ENCODE measurements at places on chromosomes 3 and 15.

DNA sequence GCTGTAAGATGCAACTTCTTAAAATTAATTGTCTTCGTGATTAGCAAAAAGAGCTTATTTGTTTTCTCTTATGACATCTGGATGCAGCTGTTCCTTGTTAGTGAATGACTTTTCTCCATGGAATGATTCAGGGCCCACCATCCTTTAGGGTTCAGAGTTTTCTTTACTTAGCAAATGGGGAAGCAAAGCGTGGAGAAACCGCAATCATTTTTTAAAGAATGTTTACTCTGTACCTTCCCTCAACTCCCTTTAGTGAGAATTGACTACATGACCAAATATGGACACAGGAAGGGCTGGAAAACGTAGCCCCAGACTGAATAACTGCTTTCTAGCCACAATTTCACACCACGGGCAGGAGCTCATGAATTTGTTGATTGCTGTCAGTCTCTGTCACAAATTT, 130.1 kb downstream of the EDEM1 start:
- no peak for DNase-seq

- DNase-seq: no peak
These were observed 61.0 kb downstream of the TPRA1 start for GRCh38 chr3:127529346-127530188.

DNA sequence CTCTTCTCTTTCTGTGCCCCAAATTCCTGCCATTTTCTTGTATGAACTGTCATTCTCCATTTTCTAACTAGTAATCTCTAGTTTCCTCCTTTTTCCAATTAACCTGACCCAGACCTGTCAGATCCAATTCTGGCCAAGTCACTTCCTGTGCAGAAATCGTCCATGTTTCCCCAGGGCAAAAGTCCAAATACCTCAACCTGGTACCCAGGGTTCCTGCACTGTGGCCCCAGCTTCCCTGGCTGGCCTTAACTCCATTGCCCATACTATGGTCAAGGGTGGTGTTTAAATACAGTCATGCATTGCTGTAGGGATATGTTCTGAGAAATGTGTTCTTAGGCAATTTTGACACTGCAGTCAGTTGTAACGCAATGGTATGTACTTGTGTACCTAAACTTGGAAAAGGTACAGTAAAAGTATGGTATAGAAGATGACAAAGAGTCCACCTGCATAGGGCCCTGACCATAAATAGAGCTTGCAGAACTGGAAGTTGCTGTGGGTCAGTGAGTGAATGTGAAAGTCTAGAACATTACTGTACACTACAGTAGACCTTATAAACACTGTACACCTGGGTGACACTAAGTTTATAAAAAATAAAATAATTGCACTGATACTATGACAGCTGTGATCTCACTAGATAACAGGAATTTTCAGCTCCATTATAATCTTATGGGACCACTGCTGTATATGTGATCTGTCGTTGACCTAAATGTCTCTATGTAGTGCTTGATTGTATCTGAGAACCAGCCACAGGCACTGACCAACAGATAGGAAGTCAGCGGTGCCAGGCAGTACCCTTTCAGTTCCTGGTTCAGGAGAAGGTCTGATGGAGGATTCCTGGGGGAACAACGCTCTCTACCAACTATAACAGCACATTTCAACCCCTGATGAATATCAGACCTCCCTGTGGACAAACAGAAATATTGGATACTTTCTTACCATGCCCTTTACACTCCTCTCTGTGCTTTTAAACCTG, 336.1 kb upstream of the PROK2 start:
- no peak for DNase-seq

DNA sequence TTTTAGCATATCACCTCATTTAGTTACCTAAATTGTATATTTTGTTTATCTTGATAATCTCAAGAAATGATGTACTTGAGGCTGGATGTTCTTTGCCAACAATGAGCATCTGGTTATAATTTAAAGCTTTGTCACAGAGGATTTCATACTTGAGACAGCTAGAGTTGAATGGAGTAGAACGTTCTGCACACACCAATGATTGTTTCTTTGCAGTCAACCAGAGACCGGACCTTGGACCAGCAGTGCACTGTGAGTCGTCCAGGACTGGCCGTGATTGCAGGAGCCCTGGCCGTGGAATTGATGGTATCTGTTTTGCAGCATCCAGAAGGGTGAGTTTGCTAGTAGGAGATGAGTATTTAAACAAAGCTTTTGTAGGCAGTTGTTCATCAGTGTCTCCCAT, 90.4 kb downstream of the ATG7 start:
- no peak for DNase-seq

- no peak for DNase-seq
These were observed 534.2 kb downstream of the ZIC1 start for GRCh38 chr3:147943265-147943945.

DNA sequence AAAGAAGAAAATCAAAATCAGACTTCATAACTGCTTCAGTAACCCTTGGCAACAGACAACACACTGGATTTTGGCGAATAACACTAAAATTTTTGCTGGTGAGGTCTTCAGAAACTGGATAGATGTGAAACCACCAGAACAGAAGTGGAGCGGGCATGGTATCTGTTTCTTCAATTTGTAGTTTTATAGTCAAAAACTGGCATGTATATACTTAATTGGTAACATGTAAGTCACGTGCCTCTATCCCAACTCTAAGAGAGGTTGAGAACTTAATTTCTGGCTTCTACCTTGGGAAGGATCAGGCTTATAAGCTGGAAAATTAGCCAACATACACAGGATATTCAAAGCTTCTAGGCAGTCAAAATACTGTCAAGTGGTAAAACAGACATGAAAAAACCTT, 172.6 kb upstream of the CHL1 start:
- DNase-seq: no peak

- DNase-seq: no peak
These were observed 782.4 kb upstream of the ROBO1 start for GRCh38 chr3:80550174-80550573.

- no peak for DNase-seq
These were observed 828 bp downstream of the U2SURP start for GRCh38 chr3:143002083-143002712.

- DNase-seq: no peak
These were observed 31.4 kb downstream of the STARD5 start for GRCh38 chr15:81292523-81293001.

DNA sequence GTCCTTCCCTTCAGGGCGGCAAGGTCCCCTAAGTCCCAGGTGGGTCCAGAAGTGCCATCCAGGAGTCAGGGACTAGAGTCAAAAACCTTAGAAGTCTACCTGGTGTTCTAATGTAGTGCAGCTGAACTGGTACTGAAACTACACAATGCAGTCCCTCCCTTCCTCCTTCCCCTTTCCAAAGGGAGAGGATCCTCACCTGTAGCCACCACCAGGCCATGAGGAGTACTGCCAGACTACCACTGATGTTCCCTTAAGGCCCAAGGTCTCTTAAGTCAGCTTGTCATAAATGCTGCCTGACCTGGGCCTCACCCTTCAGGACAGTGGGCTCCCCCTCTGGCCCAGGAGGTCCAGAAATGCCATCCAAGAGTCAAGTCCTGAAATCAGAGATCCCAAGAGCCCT, 98.9 kb downstream of the ULK4 start:
- DNase-seq: no peak

- DNase-seq: no peak
These were observed 18.5 kb upstream of the RPL32 start for GRCh38 chr3:12859840-12860239.

- no peak for DNase-seq
These were observed 66.3 kb downstream of the ISG20 start for GRCh38 chr15:88704791-88705768.

DNA sequence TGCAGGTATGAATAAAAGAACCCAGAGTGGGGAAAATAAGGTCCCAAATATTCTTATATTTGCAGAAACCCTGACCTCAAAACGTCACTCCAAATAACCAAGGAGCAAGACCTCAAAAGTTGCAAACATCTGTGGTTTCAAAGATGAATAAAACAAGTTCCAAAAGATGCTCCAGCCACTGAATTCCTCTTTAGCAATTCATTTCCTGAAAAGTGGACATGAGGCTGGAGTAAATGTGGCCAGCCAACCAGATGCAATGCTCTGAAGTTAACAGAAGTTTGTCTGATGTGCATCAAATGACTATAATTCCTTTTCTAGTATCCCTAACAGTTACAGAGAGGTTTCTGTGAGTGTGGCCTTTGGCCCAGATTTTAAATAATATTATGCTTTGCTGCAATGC, 71.2 kb upstream of the WNT5A start:
- DNase-seq: no peak

- peak; percentile 35 for DNase-seq
These were observed at the start of gene EIF4G1 for GRCh38 chr3:184314363-184314699. TSS of gene EIF4G1 (plus strand) at chr3:184314606. CDS start at chr3:184315797, 1,191 bp downstream.

DNA sequence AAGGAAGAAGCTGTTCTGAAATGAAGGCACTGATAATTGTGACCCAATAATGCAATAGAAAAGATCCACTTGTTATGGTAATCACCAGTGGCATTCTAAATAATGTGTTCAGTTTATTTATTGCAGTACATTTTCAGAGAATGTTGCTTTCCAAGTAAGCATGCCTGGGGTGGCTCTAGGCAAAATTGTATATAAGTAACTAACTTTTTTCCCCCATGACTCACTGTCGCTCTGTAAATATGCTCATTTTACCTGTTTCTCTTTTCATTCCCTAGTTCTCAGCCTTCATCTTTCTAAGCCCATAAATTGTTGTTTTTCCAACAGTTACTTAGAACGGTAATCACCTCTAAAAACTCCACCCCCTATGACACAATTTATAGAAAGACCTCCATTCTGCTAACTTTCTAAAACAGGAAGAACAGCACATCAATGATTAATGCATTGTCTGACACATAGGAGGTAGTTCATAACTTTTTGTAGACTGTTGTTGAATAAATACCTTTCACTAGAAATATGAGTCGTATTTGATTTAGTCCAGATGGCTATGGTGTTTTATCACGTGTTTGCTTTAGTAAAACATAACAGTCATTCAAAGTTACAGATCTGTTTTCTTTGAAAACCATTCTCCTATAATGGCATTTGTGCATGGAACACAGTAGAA, 143.1 kb downstream of the LSAMP start:
- DNase-seq: no peak

DNA sequence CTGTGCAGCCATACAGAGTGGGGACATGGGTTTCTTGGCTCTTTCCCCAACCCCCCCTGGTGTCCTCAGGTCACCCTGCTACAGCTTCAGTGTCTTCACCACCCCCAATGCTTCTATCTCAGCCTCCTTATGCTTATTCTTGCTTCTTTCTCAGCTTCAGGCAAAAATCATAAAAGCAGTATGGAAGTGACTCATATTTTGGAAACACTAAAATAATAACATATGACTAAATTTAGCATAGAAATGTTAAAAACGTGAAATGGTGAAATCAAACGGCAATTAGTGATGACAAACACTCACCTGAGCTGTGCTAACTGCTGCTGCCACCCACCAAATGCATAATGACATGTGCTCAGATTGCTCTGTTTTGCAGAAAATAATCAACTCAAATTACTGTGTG, 475.2 kb upstream of the EPHA3 start:
- DNase-seq: no peak

DNA sequence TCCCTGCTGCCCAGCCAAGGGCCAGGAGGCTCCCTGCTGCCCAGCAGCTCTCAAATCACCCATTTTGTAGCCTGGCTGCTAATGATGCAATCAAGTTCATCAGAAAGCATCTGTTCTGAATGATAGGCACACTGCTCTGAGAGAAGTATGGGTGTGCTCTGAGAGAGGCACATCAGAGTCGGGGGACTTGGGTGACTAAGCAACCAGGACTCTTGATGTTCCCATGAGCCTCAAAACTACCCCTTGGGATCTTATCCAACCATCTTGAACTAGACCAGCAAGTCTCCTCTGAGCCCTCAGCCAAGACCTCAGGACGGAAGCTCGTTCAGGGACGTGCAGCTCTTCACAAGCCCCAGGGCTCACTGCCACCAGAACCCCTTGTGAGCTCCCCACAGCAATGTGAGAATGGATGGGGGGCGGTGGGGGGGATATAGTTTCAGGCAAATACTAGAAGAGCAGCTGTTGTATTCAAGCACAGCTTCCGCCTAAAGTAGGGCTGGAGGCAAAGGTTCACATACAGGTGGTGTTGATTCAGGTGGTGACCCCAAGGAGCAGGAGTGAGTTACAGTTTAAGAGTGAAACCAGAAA, 52.2 kb upstream of the HES1 start:
- DNase-seq: no peak

DNA sequence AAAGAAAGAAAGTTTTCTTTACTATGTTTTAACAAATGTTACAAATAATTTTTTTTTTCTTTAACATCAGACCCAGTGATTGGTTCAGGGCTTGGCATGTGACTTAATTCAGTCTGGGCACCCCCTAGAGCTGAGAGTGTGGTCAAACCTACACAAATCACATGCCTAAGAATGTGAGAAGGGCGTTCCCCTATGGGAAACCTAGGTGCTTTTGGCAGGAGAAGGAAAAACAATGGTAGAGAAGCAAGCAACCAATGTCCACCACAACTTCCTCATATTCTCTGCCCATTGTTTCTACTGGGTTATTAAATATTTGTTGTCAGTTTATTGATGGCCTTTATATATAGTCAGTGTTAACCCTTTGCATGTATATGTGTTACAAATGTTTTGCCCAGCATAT, 21.4 kb upstream of the PIAS1 start:
- DNase-seq: no peak

DNA sequence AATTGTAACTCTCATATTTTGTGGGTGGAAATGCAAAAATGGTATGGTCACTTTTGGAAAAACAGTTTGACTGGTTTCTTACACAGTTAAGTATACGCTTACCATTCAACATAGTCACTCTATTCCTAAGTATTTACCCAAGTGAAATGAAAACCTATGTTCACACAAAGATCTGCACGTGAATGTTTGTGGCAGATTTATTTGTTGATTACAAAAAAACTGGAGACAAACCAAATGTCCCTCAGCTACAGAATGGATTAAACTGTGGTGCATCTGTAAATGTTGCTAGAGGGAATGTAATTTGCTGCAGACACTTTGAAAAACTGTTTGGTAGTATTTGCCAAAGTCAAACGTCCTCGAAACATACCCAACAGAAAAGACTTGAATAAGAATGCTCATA, 29.3 kb downstream of the ACKR2 start:
- no peak for DNase-seq

DNA sequence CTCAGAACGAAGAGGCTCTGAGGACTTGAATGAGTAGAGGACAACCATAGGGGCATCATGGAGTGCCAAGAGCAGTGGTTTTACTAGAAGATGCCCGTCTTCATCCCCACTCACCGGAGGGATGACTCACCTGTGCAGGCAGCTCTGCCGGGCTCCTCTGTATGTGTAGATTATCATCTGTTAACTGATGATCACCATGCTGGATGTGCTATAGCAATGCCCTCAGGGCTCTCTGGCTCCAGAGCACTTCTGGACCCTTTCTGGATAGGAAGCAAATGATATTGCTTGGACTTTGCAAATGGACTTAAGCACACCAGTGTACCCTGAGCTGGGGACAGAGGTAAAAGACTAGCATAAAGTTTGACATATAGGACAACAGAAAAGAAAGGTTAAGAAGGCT, 10.2 kb upstream of the TGFBR2 start:
- DNase-seq: no peak

All from cerebellar nuclear complex (tissue), 1 donor.